ENCODE measurements at places on chromosomes 2 and 18.

- DNase-seq, result no peak
These were observed 85.6 kb downstream of the SS18 start for GRCh38 chr18:26004832-26005231.

DNA sequence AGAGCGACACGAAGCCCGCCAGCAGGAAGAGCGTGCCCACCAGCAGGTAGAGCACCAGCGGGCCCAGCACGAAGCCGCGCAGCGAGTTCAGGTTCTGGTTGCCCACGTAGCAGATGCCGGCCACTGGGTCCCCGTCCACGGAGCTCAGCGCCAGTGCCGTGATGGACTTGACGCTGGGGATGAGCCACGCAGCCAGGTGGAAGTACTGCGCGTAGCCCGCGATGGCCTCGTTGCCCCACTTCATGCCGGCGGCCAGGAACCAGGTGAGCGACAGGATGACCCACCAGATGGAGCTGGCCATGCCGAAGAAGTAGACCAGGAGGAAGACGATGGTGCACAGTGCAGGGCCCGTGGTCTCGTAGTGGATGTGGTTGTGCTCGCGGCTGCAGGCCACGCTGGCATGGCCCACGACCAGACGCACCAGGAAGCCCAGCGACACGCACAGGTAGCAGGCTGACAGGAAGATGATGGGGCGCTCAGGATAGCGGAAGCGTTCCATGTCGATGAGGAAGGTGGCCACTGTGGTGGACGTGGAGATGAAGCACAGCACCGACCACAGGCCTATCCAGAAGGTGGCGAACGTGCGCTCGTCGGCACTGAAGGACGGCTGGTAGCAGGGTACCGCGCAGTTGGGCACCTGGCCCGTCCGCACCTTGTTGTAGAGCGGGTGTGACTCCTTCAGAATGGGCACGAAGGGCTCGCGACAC, 2.1 kb downstream of the FZD5 start:
- peak; percentile 22 for DNase-seq

GRCh38 chr18:34697891-34698290, 12.2 kb upstream of the DTNA start:
- no peak for DNase-seq

DNA sequence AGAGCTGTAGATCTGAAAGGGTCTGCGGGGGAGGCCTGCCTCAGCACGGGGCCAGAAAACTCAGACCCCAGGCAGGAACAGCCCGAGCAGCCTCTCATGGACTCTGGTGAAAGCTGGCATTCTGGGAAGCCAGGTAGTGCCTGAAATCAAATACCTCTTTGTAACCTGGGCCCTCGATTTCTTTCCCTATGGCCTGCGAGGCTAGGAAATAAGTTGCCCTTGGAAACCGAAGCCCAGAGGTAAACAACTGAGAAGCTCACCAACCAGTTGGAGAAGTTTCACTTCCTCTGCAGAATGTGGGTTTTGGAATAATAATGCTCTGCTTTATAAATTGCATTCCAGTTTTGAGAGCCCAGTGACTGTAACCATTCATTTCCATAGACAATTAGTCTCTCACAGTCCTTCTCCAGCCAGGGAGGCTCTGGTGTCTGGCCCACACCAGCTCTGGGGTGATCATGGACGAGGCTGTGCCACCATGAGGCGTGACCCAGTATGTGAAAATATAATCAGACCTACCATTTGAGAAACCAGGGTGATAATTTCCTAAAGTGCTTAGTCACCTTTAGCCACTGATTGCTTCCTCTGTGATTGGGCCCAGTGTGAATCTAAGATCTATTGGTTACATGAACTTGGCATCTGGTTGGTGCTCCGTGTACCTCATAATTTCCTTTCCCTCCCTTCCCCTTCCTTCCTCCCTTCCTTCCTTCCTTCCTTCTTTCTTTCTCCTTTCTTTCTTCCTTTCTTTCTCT, 133.1 kb upstream of the PELI1 start:
- no peak for DNase-seq
